Activated CD4-positive, alpha-beta memory T cell treated with anti-CD3 and anti-CD28 coated beads for 36 hours (primary cell): ENCODE measurements at places on chromosomes 2 and 18. TPM values are rescaled to one million over a fixed set of nuclear protein-coding genes. Genes with fewer than 3 reads are reported as not detected.

- H3K4me1 ChIP-seq: no peaks in the 10 kb centered on the region
- peaks cover 24% of the 10 kb centered on the region for H3K27me3 ChIP-seq
Measured at GRCh38 chr18:55775972-55776371, 188.0 kb upstream of the TCF4 start.

The LIPG gene
- total RNA-seq: 0.17 TPM

The NAB1 gene
- total RNA-seq: 51.5 TPM

The DLX1 gene
- not detected for total RNA-seq

The SH2D6 gene
- 0.65 TPM for total RNA-seq

GRCh38 chr2:229410946-229411345, 139.9 kb upstream of the PID1 start:
- no peak overlapping the region for H3K27ac ChIP-seq
- no peak overlapping the region for H3K4me3 ChIP-seq
- H3K4me1 ChIP-seq: no peaks in the 10 kb centered on the region
- no peak for DNase-seq
